ENCODE measurements at places on chromosomes 16 and 17. TPM values are rescaled to one million over a fixed set of nuclear protein-coding genes. Genes with fewer than 3 reads are reported as not detected.

GRCh38 chr16:47143677-47144558 is at the start of gene NETO2:
NETO2 (minus strand) TSS chr16:47143945; CDS start chr16:47143612, 333 bp downstream.
- H3K27ac ChIP-seq, result peak within 1 kb of the TSS; percentile 48
- H3K27me3 ChIP-seq, result no peaks in the 10 kb centered on the region
- H3K36me3 ChIP-seq, result no peaks in the 10 kb centered on the region
- peak within 1 kb of the TSS; percentile 49 for H3K4me3 ChIP-seq

SLC43A2 gene
- 5.2 TPM for total RNA-seq

AMDHD2 gene
- total RNA-seq, result 25.5 TPM

GRCh38 chr16:26668026-26668425 is 398.7 kb upstream of the C16orf82 start:
- DNase-seq, result no peak
- no peaks in the 10 kb centered on the region for H3K4me1 ChIP-seq
- no peaks in the 10 kb centered on the region for H3K27me3 ChIP-seq
- no peak overlapping the region for H3K4me3 ChIP-seq
- no peak overlapping the region for H3K27ac ChIP-seq
- no peaks in the 10 kb centered on the region for H3K36me3 ChIP-seq

SETD6 gene
- 79.1 TPM for total RNA-seq

Measured in vagina (tissue), 2 donors.